Amygdala (tissue), 56 donors: ENCODE measurements at places on chromosomes 2 and 18.

DNA sequence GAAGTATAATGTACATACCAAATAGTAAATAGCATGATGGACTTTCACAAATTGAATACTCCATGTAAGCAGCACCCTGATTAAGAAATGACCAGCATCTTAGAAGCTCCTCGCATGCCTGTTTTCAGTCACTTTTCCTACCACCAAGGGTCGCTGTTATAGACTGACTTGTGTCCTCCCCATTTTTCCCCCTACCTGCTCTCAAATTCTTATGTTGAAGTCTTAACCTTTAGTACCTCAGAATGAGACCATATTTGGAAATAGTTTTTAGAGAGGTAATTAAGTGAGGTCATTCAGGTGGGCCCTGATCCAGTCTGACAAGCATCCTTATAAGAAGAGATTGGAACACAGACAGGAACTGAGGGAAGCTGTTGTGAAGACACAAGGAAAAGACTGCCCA, 125.9 kb downstream of the LYPD6 start:
- no peak for DNase-seq

DNA sequence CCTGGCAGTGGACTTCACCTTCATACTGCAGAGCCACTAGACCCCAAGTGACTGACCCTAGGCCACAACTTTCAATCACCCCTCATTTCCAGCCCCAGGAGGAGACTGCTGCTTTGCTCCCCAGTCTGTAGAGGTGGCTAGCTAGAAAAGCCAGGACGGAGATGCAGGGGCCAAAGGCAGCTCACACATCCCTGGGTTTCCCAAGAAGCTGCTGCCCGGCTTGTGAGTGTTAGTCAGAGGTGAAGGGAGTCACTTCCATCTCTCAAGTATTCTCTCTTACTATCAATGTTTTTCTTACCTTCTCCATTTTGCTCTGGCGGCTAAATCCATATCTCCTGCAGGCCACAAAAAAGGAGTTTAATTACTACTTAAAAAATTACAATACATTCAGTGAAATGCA, 36.2 kb downstream of the CCDC93 start:
- DNase-seq, result no peak

DNA sequence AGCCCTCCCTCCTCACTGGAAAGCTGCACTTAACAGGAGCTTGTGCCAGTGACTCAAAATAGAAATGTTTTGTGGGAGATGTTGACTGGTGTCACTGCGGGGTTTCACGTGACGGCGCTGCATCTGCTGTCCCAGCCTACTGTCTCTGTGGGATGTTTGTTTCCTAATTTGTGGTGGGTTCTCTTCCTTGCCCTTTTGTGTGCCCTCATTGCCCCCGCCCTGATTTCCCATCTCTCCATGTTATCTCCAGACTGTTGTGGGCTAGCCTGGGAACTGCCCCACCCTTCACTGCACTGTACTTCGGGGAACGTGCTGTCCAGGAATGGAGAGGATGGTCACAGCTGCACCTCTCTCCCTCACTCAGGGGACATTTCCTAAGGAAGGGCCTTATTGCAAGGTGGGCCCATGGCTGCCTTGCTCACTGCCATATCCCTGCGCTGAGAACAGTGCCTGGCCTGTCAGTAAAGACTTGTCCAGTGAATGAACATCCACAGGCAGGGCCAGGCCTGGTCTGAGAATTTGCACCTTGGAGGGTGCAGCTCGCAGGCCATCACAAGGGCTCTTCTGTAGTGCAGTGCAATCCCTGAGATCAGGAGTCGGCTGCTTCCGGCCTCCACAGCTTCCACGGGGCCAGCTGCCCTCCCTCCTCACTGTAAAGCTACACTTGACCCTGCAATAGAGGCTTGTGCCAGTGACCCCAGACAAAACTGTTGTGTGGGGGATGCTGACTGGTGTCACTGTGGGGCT, 18.1 kb downstream of the ZAP70 start:
- no peak for DNase-seq

DNA sequence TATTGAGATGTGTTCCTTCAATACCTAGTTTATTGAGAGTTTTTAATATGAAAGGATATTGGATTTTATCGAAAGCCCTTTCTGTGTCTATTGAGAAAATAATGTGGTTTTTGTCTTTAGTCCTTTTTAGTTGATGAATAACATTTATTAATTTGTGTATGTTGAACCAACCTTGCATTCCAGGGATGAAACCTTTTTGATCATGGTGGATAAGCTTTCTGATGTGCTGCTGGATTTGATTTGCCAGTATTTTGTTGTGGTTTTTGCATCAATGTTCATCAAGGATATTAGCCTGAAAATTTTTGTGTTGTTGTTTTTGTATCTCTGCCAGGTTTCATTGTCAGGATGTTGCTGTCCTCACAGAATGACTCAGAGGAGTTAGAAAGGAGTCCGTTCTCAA, 1710.4 kb downstream of the SUCLG1 start:
- no peak for DNase-seq

- DNase-seq, result no peak
These were observed 1.4 kb upstream of the LAPTM4A start for GRCh38 chr2:20052861-20053281.

GRCh38 chr2:178679891-178680290, 127.3 kb downstream of the TTN start:
- DNase-seq, result no peak

DNA sequence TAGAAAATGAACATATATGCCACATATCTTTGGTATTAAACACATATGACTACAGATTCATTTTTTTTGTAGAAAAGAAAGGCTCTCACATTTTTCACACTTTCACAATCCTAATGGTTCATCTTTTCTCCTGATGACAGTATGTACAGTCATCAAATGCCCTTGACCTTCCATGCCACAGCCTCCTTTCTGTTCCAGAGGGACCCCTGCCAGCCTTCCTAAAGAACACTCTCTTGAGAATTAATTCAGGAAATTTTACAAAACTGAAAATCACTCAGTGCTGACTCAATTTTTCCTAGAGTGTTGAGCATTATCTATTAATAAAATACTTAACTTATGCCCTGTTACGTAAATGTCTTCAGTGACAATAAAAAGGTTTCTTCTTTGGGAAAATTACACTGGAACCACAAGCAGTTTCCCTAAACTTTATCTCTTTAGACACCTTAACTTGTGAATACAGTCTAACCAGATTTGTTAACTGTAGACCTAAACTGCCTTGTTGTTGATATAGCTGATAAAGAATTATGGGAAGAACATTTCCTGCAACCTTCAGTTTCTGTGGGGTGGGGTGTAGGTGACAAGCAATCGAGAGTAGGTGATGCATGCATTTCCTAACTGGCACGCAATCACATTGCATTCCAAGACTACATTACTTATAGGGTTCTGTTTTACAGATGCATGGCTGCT, 15.3 kb upstream of the ACOXL start:
- no peak for DNase-seq

- no peak for DNase-seq
These were observed 898.7 kb downstream of the BCL11A start for GRCh38 chr2:59654710-59655109.

GRCh38 chr2:140657657-140658056, 1473.2 kb downstream of the LRP1B start:
- DNase-seq, result no peak

- no peak for DNase-seq
These were observed 386.5 kb downstream of the DLGAP1 start for GRCh38 chr18:4068552-4069158.

DNA sequence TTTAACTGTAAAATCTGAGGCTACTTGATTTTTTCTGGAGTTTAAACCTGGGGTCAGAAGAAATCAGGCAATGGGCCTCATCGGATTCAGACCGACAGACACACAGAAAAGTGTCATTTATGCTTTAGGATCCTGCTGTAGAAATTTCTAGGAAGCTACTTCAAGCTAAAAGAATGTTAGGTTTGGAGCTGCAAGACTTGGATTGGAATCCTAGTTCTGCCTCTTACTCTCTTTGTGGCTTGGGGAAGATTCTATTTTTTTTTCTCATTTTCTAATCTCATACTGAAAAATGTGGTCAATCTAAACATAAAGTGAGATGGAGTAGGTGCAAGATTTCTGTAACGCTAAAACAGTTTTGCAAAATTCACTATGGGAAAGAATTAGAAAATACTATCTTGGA, 48.8 kb upstream of the KCNE4 start:
- no peak for DNase-seq

DNA sequence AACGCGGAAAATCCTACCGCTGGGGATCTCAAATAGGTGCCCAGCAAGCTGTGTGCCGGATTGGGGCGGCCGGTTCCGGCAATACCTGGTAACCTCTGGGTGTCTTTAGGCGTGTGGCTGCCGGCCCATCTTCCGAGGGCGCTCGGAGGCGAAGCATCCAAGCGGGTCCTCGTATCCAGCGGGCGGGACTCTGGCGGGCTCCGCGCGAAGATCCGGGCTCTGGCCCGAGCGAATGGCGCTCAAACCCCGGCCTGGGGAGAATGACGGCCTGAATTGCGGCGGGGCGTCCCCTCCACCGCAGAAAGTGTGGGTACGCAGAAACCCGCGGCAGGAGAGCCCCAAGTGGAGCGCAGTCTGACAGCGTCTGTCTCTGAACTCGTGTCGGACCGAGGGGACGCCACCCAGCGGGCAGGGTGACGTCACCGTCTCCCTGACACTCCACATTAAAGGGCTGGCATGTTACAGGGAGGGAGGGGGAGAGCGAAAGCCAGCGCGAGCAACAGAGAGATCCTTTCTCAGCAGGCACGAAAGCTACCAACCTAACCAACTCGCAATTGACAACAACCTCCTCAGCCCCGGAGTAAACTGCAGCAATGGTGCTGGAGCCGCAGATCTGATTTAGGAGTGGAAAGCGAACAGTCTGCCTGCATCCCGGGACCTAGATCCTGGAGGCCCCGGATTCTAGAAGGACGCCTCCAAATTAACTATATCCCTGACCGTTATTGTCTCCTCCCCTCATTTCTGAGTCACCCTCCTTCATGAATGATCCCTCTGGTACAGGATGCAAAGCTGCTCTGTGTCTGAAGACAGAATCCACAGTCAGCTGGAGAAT, at the start of gene SKOR2:
Gene SKOR2, minus strand, starts transcription at position 372 of the 832 bp plus-strand sequence. CDS start 2,477 bp downstream, outside the sequence.
- DNase-seq, result no peak

DNA sequence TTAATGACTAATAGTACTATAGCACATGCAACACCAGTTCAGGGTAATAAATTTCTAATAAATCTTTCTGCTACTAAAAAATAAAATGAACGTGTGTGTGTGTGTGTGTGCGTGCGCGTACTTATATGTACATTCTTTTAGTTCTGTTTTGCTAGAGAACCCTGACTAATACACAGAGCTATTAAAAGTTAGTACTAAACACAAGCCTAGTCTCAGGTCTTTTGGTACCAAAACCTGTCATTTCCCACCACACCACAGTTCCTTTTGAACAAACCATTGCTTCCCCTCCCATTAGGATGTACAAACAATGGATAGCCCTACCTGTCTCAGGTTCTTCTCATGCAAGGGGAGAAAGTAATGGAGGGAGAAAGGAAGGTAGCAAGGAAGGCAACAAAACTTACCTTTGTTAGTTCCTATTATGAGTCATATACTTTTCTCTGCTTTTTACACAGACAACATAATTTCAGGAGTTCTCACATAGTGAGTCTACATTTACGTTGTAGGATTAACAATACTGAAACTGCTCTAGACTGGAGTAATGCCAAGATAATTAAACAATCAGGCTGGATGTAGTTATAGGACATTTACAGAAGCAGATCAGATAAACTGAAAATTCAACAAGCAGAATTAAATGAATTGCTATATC, 427.2 kb downstream of the KCNJ3 start:
- DNase-seq, result no peak

GRCh38 chr2:63544017-63544627, 44.2 kb downstream of the WDPCP start:
- DNase-seq, result no peak

DNA sequence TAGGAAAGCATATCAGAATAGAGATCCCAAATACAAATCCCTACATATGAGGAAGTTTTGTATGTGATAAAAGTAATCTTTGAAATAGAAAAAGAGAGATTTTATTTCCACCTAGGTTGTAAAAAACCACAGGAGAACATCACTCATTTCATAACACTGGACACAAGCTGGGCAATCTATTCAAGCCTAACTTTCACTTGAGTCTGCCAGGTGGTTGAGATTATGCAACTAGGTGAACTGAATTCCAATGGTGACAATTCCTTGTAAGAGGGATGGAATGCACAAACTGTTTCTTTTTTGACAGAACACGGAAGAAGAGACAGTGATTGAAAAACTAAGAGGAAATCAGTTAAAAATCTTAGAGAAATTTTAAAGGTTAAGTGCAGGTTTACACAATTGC, 619.6 kb upstream of the TMEFF2 start:
- DNase-seq, result no peak
